ENCODE measurements at places on chromosomes 5 and 9. TPM values are rescaled to one million over a fixed set of nuclear protein-coding genes. Genes with fewer than 3 reads are reported as not detected.

Gene SPATA31D4
- total RNA-seq, result not detected

Gene NCBP1
- total RNA-seq, result 41.2 TPM

- peak; percentile 82 for DNase-seq
These were observed 203.9 kb downstream of the FRMD3 start for GRCh38 chr9:83334320-83334719.

DNA sequence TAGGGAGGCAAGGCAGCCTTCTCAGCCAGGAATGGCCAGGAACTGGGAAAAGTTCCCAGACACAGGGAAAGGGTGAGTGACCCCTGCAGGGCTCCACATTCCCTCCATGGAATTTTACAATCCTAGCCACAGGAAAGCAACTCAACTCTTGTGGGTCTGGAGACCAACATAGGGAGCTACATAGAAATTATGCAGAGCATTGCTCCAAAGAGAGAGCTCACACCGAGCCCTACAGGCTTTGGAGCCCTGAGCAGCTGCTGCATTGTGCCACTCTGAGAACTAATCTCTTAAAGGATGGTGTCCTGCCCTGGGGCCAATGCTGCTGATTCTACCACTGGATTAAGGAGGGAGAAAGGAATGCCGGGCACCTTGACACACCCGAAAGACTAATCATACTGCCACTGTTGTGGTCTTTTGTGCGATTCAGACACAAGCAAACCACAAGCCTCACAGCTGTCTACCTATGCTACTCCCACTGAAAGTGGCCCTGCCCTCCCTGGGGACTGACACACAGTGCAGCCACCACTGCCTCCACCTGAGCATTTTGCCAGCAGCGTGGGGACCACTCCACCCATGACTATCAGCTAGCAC lies 1089.8 kb upstream of the NUDT12 start:
- DNase-seq, result no peak

DNA sequence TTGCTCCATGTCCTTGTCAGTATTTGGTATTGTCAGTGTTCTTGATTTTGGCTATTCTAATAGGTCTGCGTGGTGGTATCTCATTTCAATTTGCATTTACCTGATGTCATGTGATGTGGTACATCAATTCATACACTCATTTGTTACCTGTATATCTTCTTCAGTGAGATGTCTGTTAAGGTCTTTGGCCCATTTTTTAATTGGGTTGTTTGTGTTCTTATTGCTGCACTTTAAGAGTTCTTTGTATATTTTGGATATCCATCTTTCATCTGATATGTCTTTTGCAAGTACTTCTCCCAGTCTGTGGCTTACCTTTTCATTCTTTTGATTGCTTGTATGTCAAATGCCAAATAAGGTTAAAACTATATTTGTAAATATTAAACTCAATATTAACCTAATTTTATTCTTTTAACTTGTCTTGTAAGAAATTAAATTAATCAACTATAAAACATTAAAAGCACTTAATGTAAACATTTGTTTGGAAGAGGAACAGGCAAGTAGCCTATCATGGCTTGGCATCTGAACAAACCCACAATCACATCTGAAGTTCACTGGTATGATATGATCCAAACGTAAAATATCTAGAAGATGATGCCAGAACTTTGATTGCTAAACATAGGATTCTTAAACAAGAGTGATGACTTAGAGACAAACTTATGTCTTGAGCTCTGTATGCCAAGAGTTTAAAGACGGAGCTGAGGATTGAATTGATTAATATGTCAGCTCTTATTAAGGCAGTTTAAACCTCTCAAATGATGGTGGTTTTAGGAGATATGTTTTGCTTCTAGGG lies 587.3 kb downstream of the ANXA1 start:
- no peak for DNase-seq

DNA sequence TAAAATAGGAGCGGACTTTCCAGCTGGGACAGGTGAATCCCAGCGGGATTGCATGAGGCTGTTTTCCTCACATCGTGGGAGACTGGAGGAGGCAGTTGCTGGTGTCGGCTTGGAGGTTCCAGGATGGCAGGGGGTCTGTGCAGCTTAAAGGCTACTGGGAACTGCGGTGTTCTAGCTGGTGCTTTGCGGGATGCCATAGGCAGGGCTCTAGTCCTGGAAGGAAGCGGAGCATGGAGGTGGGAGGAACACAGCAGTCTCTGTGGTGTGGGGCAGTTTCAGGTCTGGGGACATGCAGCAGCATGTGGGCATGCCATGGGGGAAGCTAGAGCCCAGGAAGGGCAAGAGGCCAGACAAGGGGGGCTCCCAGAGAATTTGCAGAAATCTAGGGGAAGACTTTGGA lies 141.5 kb downstream of the NSG2 start:
- no peak for DNase-seq

- DNase-seq, result no peak
These were observed 52.7 kb downstream of the PIK3R1 start for GRCh38 chr5:68268101-68268851.

DNA sequence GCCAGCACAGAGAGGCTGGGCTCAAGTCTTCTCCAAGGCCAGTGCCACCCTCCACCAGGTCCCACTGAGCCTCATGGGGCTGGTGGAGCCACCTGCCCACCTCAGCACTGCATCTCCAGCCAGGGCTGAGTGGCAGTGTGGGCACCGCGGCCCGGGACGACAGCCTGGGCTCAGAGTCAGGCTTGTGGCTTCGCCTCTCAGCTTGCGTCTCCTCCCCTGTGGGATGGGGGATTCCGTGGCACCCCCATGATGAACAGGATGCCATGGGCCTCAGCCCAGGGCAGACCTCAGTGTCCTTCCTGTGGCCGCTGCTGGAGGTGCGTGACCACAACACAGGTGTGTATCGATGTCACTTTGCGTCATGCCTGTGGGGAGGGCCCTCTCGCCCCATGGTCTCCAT lies 136.4 kb upstream of the PPP1R26 start:
- DNase-seq, result no peak

DNA sequence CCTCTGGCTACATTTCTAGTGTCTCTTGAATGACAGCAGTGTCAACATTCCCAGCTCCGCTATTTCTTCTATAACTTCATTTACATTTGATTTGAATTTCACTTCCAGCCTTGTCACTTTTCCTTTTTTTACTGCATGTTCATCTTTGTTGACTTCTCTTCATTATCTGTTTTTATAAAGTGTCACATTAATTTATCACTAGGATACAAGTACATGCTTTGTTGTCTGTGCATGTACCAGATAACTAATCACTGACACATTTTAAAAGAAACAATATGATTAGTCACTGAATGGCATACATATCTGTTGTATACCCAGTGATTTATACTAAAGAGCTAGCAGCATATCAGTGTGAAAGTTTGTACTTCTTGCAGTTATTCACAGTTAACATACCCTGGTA lies 29.1 kb downstream of the ARSK start:
- DNase-seq, result no peak

DNA sequence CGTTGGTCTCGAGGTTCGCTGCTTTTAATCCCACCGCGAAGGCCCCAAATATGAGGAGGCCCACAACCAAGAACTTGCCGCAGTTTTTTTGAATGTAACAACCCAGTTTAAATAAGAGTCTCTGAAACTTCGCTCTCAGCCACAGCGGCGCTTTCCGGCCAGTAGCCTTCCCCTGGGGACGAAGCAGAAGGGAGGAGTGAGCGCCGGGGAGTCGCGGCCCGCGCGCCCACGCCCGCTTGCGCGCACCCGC lies 10.4 kb downstream of the PTCH1 start:
- DNase-seq, result no peak
